CD4-positive, alpha-beta T cell treated with Interleukin-6 at 100 ng/mL for 8 hours (primary cell): ENCODE measurements at places on chromosomes 7 and 10.

DNA sequence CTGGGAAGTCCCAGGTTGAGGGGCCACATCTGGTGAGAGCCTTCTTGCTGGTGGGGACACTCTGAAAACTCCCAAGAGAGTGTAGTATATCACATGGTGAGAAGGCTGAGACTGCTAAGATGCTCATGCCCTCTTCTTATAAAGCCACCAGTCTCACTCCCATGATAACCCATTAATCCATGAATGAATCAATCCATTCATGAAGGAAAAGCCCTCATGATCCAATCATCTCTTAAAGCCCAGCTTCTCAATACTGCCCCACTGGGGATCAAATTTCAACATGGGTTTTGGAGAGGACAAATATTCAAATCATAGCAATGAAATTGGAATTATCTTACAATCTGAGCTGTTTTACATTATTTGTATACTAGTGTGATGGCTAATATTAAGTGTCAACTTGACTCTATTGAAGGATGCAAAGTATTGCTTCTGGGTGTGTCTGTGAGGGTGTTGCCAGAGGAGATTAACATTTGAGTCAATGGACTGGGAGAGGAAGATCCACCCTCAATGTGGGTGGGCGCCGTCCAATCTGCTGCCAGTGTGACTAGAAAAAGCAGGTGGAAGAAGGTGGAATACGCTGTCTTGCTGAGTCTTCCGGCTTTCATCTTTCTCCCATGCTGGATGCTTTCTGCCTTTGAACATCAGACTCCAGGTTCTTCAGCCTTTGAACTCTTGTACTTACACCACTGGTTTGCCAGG, 14.3 kb upstream of the UBE2D1 start:
- no peak for DNase-seq

GRCh38 chr7:82723411-82723810, 279.8 kb upstream of the CACNA2D1 start:
- DNase-seq, result no peak

GRCh38 chr10:4255751-4256150, 470.7 kb upstream of the KLF6 start:
- no peak for DNase-seq

- no peak for DNase-seq
Measured at GRCh38 chr7:71408271-71408670, 276.3 kb downstream of the GALNT17 start.

- no peak for DNase-seq
Measured at GRCh38 chr10:117775526-117775925, 233.0 kb downstream of the EMX2 start.

- DNase-seq, result no peak
Measured at GRCh38 chr7:133512560-133512959, 259.7 kb downstream of the EXOC4 start.

- DNase-seq, result no peak
Measured at GRCh38 chr10:62635127-62635526, 169.4 kb upstream of the ADO start.

- no peak for DNase-seq
Measured at GRCh38 chr7:24829787-24830186, 72.5 kb upstream of the GSDME start.

GRCh38 chr7:29449569-29450260, 113.9 kb upstream of the PRR15 start:
- DNase-seq, result no peak
